ENCODE measurements at places on chromosomes 5 and 9.

GRCh38 chr5:57779383-57780223 lies 297.0 kb upstream of the ACTBL2 start:
- DNase-seq = no peak

- DNase-seq = no peak
Observed at GRCh38 chr9:7209990-7210389, 452.2 kb downstream of the KDM4C start.

- no peak for DNase-seq
Observed at GRCh38 chr9:406886-407654, 192.4 kb downstream of the DOCK8 start.

GRCh38 chr9:70324963-70325362 lies 66.2 kb downstream of the SMC5 start:
- no peak for DNase-seq

GRCh38 chr5:219991-220390 lies 1.9 kb downstream of the SDHA start:
- no peak for DNase-seq
